Stimulated activated CD8-positive, alpha-beta memory T cell treated with anti-CD3 and anti-CD28 coated beads, Interleukin-4, amount 100 ng/mL, for 48 hours (primary cell): ENCODE measurements at places on chromosomes 1 and 21.

DNA sequence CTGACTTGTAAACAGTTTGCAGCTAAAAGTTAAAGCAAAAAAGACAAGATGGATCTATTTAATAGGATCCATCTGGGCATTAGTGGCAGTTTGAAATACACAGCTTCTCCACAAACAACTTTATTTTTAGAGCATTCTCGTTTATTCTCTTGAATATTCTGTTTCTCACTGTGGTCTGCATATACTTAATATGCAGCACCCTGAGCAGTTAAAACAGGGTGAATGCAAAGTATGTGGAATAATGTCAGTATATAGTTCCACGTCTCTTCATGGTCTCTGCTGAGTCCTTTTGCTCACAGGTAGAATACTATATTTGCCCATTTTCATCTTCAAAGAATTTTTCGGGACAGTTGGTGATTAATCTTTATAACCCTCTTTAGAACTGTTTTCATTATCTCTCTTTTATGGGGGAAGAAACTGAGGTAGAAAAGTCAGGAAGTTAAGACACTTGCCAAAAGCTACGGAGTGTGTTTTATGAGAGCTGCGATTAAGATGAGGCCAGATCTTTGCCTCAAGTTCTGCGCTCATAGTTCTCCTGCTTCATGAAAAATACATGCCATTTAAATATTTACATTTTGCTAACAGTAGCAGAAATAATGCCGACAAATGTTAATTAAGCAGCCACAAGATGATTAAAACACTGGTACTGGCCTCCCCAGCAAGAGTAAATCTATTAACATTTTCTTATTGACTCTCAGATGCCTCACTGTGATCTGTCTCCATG lies 115.6 kb downstream of the PTBP2 start:
- no peak for DNase-seq

GRCh38 chr1:225812488-225813213 lies 2.7 kb downstream of the EPHX1 start:
- DNase-seq, result no peak

GRCh38 chr1:11598461-11598860 lies 55.8 kb downstream of the FBXO2 start:
- DNase-seq, result no peak

DNA sequence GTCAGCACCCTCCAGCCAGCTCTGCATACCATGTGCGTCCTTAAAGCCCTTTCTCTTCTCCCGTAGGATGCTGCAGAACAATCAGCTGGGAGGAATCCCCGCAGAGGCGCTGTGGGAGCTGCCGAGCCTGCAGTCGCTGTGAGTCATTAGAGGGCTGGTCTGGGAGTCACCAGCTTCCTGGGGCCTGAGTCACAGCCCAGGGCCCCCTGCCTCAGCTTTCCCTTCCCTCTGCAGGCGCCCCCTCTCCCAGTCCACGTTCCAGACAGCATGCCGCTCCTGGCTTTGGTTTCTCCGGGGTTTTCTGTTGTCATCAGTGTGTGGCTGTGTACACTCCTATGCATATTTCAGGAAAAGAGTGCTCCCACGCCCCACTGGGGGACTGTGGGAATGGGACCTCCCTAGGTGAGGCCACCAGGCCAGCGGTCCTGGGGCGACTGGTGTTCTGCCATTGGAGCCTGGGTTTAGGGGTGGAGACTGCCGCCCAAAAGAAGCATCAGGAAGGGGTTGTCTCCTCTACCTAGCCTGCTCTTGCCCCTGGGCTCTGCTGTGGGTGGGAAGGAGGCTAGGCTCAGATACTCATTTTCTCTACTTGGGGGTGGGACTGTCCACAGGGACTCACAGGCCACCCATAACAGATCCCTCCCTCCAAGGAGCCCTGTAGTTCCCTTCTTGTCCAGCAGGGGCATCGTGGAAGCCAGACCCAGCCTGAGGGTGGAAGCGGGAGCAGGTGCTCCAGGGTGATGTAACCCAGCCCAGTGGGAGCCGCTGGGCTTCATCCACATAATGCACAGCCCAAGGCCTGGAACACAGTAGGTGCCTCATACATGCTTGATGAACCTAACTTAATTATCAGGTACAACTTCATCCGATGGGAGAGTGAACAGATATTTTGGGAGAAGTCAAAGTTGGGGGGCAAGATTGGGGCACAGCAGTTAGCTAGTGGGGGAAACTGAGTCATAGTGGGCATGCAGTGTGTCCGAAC lies 42.5 kb downstream of the LGR6 start:
- peak; percentile 90 for DNase-seq

DNA sequence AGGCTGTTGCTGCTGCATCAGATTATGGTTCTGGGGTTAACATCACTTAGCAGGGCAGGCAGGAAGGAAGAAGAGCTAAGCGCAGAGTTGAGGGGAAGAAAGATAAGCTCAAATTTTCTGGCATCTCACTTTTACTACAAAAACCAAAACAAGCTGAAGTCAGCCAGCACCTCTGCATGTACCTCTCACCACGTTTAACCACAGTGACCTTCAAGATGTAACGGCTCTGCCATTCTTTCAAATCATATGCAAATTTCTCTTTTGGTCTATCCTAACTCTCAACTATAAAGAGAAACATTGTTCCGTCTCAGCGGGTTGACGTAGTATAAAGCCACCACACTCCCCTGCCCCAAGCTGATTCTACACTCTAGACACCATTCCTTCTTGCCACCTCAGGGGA lies 154.4 kb downstream of the OMA1 start:
- DNase-seq, result no peak

GRCh38 chr1:26978901-26979300 lies 14.6 kb upstream of the TRNP1 start:
- DNase-seq, result no peak

- DNase-seq, result no peak
These were observed 132.4 kb downstream of the EDEM3 start for GRCh38 chr1:184622136-184622823.

DNA sequence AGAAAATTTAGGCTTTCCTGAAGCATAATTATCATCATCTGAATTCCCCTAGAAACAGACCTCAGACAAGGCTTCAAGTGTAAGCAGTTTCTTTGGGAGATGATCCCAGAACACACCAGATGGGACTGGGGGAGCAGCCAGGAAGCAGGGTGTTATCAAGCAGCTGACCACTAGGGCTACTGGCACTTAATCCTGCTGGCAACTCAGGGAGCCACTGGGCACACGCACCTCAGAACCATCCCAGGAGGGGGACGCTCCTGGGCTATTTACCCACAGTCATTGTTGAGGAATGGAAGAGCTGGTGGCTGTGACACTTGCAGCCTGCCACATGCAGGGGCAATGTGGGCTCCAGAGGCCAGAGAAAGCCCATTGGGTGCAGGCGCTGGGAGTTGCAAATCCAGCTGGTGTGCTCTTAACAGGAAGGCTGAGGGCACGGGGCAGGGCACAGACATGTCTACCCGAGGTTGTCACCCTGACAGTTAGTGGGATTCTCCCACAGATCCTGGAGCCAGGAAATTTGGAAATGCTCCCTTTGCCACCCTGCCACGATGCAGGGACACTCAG lies 15.1 kb upstream of the IL22RA1 start:
- no peak for DNase-seq

DNA sequence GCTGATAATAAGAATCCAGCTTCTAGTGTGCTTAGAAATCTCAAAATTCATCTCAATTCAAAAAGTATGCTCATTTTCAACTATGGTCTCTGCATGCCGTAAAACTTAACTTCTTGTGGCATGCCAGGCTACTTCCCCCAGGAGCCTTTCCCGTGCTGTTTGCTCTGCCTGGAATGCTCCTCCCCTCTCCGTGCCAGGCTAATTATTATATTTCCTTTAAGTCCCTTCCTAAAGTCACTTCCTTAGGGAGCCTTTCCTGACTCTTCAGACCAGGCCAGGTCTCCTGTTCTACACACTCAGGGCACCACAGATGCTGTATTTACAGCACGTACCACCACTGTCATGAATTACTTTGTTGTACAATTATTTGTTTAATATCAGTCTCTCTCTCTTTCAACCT lies 67.1 kb upstream of the PPP2R5A start:
- no peak for DNase-seq

- DNase-seq, result no peak
These were observed 548.6 kb downstream of the LTN1 start for GRCh38 chr21:28444111-28444510.

DNA sequence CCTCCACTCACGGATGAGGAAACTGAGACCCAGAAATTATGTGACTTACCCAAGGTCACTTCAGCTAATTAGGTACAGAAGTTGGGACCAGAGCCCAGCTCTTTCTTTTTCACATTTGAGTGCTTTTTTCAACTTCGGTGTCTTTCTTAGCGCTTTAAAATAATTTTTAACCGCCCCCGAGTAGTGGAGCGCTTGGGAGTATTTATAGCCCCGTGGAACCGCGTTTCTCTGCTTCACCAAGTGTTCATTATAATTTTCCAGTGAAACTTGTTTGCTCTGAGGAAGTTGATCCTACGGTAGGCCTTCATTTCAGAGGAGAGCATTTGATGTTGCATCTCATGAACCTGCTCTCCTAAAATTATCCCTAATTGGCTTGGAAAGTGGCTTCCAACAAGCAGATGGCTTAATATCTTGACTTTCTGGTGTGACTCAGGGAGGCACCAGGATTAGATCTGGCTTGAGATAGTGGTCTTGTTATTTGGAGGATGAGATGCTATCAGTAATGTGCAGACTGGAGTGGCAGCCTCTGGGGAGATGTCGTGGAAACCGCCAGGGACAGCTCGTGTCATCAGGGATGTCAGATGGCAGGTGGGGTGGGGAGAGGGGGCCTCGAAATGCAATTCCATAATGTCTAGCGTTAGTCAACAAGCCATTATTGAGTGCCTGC lies 321.3 kb downstream of the CAMTA1 start:
- no peak for DNase-seq

DNA sequence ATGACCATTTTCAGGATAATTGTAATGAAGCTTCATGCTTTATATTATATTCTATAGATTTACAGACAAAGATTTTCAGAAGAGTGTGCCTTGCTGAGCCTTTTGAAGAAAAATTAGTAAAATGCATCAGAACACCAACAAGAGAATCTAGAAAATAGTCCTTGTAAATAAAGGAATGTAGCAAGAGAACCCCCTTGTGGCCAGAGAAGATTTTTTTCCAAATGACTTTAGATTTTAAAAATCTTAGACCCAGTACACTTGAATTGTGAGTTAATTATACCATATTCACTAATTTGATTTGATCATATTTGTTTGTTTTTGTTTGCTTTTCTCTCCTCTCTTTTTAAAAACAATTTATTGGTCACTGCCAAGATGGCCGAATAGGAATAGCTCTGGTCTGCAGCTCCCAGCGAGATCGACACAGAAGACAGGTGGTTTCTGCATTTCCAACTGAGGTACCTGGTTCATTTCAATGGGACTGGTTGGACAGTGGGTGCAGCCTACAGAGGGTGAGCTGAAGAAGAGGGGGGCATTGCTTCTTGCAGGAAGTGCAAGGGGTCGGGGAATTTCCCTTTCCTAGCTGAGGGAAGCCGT lies 12.8 kb upstream of the IFI44L start:
- DNase-seq, result no peak
